CD8-positive, alpha-beta T cell (primary cell): ENCODE measurements at places on chromosomes 4 and X. TPM values are rescaled to one million over a fixed set of nuclear protein-coding genes. Genes with fewer than 3 reads are reported as not detected.

The SSX1 gene
- total RNA-seq: not detected

The SPANXA2 gene
- not detected for total RNA-seq

The GAK gene
- total RNA-seq: 162 TPM

The UGT2A1 gene
- not detected for total RNA-seq

The RHOH gene
- total RNA-seq: 539 TPM

The PLXNA3 gene
- total RNA-seq: 52.1 TPM

The ATOH1 gene
- total RNA-seq: not detected

The MAGEB17 gene
- not detected for total RNA-seq

The CPZ gene
- total RNA-seq: not detected

The ARX gene
- not detected for total RNA-seq

The PHOX2B gene
- not detected for total RNA-seq

The SOWAHB gene
- not detected for total RNA-seq

The TMPRSS11F gene
- not detected for total RNA-seq

The MXRA5 gene
- not detected for total RNA-seq

The NPY1R gene
- total RNA-seq: not detected

The MAGED4 gene
- 0.19 TPM for total RNA-seq

The PIR gene
- total RNA-seq: not detected

The GPR34 gene
- total RNA-seq: 0.25 TPM

The BTC gene
- not detected for total RNA-seq

The GAGE13 gene
- total RNA-seq: not detected

The MAP3K15 gene
- total RNA-seq: not detected

The TCEAL9 gene
- total RNA-seq: 1.0 TPM
